Mesothelial cell of epicardium (in vitro differentiated cells): ENCODE measurements at places on chromosomes 2 and 18. TPM values are rescaled to one million over a fixed set of nuclear protein-coding genes. Genes with fewer than 3 reads are reported as not detected.
A peak's percentile ranks its signal among the peaks of the same experiment; 100 is the strongest.

The RFTN2 gene
- 7.7 to 9.9 TPM (median 9.7 TPM) in 3 replicates for total RNA-seq

The ANO7 gene
- 3.8 to 4.5 TPM (median 3.8 TPM) in 3 replicates for total RNA-seq

The TAF4B gene
- 3.7 to 4.2 TPM (median 3.8 TPM) in 3 replicates for total RNA-seq

The LRRTM1 gene
- 23.7 to 27.8 TPM (median 24.0 TPM) in 3 replicates for total RNA-seq

The SRD5A2 gene
- not detected in 3 replicates for total RNA-seq

The FAM124B gene
- total RNA-seq: 0.09 TPM in 1 of 3 replicates, not detected in the others

The REG3G gene
- total RNA-seq: not detected in 3 replicates

DNA sequence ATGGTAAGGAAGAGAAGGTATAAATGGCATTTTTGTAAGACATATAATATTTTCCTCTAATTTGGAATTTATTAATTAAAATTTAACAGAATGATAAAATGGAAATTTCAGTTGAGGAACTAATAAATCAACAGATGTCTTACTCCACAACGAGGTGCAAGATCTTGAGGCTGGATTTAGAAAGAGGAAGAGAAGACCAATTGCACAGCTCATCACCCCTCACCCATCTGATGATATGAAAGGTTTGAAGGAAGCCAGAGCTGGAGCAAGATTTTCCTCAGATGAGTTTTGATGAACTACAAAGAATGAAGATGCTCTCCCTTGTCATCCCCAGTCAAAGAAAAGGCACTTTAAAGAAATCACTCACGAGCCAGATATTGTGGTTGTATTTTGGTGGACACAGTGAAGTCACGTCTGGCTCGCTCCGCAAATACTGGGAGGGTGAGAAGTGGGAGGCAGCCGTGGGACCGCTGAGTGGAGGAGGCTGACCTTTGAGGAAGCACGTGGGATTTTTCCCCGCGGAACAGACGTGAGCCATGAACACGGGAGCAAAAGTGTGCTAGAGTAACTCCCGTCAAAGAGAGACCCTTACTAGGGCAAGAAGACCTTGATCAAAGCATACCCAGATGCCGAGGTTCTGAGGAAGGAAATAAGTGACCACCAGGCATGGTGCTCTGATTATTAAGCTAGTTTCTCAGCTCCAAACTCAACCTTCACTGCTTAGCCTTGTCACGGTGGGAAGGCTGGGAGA, 511.4 kb downstream of the RNF144A start:
- DNase-seq: no peak

- no peak for DNase-seq
These were observed 292.2 kb downstream of the AFF3 start for GRCh38 chr2:99850084-99850710.

- DNase-seq: no peak
These were observed 154.1 kb upstream of the KLHL29 start for GRCh38 chr2:23230885-23231284.

GRCh38 chr2:101486258-101486701, 11.4 kb upstream of the RFX8 start:
- no peak for DNase-seq

GRCh38 chr2:100367163-100367562, 44.9 kb upstream of the LONRF2 start:
- DNase-seq: no peak

- DNase-seq: no peak
These were observed 6.3 kb downstream of the PDCD1 start for GRCh38 chr2:241852116-241852980.

- peak; percentile 34 for DNase-seq
These were observed 11.4 kb downstream of the SNED1 start for GRCh38 chr2:241009601-241010530.

DNA sequence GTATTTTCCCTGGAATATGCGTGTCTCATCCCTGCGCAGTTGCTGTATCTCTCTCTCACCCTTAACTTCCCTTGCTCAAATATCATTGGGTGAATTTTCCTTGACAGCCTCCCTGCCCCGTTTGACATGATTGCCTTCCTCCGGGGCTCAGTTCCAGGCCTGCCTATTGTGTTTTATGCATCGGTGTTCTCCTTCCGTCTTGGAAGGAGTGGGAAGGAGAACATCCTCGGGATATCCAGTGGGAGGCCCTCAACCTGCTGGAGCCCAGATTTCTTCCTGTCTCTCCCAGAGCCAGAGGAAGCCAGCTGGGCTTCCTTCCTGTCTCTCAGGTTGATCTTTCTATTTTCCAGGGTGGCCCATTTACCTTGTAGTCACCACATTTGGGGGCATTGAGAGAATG, 434.7 kb upstream of the HS6ST1 start:
- no peak for DNase-seq

GRCh38 chr18:37122877-37123276, 293.9 kb downstream of the KIAA1328 start:
- no peak for DNase-seq

- no peak for DNase-seq
These were observed 15.4 kb downstream of the TMEM163 start for GRCh38 chr2:134703426-134703825.

DNA sequence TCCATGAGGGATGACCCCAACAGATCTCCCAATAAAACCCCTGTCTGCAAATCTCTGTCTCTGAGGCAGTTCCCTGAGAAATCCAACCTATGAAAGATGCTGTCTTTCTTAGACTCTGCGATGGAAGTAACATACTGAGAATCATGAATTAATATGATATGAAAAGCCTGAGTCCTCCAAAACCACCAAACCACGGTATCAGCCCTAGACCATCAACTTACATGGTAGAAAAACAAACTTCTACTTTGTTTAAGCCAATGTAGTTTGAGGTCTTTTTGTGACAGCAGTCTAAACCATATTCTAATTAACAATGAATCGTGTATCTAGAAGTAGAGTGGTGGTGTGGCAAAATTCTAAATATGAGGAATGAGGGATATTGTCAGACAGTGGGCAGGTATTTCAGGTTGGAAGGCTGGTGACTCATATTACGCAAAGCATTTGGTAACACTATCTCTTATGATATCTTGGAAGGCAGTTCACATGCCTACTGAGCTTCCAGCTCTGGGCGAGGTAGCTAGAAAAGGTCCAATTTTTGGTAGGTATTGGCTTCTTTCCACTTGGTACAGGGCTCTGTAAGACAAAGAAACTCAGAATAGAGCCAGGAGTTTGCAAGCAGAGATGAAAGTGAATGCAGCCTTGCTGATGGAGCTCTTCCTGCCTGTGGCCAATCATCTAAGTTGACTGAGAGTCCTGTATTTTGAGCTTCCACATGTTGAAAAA, 215.8 kb downstream of the ZFP36L2 start:
- no peak for DNase-seq

GRCh38 chr2:210323003-210323402, 8.0 kb upstream of the MYL1 start:
- no peak for DNase-seq

- DNase-seq: no peak
These were observed 93.6 kb upstream of the TMEFF2 start for GRCh38 chr2:192288295-192288694.

GRCh38 chr2:231674587-231675338, 33.6 kb upstream of the PTMA start:
- DNase-seq: peak; percentile 74

GRCh38 chr2:173058097-173058496, 17.5 kb upstream of the MAP3K20 start:
- DNase-seq: no peak

- no peak for DNase-seq
These were observed 49.2 kb downstream of the AAK1 start for GRCh38 chr2:69594341-69594740.

- DNase-seq: no peak
These were observed 21.1 kb downstream of the KANSL3 start for GRCh38 chr2:96617012-96617411.

DNA sequence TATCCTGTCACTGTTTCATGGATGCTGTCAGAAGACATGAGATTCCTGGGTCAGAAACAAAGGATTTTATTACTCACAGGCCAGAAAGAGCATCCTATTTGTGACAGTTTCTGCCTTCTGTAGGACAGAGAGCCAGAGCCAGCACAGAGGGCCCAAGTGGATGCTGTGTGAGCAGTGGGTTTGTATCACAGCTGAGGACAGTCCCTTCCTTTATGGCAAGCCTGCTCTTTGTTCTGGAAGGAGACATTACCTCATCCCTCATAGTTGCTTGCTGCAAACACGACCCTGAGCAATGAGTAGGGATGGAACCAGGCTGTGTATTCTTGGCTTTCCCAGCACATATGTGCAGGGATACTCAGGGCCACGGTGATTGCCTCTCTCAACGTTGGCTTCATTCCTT, 41.6 kb downstream of the ARHGEF4 start:
- no peak for DNase-seq

GRCh38 chr18:67199993-67200617, 316.4 kb downstream of the DSEL start:
- DNase-seq: no peak

DNA sequence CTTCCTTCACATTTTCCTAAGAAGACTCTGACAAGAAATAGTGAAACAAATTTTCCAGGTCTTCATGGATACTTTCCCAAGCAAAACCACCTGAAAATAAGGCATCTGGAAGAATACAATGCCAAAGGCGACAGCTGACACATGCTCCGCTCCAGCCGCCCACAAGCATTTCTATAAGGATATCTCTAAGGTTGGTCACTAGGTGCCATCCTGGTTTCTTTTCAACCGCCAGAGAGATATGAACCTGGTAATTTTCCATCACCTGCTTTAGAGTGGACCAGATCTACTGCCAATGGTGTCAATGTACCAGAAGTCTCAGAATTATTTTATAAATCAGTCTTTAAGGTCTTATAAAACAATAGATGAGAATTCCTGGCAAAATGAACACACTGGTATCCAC, 97.2 kb downstream of the GAREM1 start:
- no peak for DNase-seq

DNA sequence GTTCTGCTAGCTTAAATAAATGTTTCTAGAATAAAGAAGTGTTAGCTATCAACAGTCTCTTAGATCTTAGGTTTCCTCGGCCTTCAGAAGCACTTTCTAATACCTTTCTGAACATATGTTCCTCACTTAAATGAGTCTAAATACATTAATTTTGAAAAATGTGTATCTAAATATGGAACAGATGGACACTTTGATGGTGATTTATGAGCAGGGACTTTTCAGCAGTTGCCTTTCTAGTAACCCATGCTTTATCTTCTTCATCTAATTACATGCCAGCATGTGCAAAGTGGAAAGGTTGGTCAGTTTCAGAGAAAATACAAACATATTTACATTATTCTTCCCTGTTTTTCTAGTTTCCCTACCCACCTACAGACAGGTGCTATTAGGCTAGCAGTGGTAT, 797.0 kb upstream of the CHAC2 start:
- DNase-seq: no peak

DNA sequence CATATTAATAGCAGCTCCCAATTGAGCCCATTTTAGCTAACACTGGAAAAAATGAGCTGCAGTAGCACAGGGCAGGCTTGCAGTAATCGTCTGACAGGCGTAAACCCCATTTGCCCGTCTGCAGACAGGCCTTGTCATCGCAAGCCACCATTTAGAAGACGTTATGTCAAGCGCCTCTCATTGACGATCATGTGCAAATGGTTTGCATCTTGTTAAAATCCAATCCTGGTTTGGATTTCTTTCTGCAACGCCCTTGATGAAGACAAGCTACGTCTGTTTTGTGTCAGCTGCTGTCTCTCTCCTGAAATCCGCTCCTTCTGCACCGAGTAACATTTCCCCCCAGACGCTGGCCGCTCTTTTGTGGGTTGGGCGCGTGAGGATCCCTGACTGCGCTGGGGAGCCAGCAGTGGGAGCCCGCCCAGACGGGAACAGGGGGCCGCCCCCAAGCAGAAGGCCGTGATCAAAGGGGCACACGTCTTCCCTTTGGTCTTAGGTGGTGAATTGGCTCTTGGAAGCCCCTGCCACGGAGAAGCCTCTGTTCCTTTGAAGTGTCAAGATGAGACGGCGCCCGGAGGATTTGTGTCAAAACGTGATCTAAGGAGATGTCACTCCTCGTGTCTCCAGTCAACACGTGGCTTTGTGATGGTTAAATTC, 84.2 kb upstream of the GPC1 start:
- no peak for DNase-seq

GRCh38 chr2:45578056-45578843, 32.8 kb downstream of the SRBD1 start:
- no peak for DNase-seq

GRCh38 chr2:100235098-100235497, 87.2 kb downstream of the LONRF2 start:
- DNase-seq: no peak

- no peak for DNase-seq
These were observed 80.7 kb downstream of the PSMG2 start for GRCh38 chr18:12783524-12783923.

- no peak for DNase-seq
These were observed 270.9 kb upstream of the SKOR2 start for GRCh38 chr18:47522359-47522758.

- DNase-seq: no peak
These were observed 1.4 kb upstream of the BCL2 start for GRCh38 chr18:63320975-63321265.

- no peak for DNase-seq
These were observed 75.7 kb downstream of the LDLRAD4 start for GRCh38 chr18:13294309-13294708.

DNA sequence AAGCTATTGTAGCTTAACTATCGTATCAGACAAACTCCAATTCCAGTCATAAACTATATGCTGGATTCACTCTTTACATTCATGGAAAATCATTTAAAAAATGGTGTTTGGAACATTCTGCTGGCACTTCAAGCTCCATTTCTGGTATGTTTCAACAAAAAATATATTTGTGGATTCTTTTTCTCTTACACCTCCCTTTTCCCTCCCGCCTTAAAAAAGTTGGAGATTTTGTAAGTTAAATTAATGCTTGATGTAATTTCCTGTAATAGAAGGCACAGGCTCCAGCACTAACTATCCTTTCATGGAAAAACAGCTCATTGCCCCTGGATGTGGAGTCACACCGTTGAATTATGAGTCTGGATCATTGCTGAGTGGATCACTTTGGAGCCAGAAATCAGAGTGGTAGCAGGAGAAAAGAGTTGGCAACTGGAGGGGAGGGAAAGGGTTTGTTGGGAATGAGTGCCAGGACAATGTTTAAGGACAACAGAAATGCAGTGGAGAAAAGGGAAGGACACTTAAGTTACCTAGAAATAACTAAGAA, 102.8 kb downstream of the ICOS start:
- DNase-seq: no peak
